ENCODE measurements at places on chromosomes 3 and 15. TPM values are rescaled to one million over a fixed set of nuclear protein-coding genes. Genes with fewer than 3 reads are reported as not detected.

BFSP2 gene
- total RNA-seq: not detected

DNA sequence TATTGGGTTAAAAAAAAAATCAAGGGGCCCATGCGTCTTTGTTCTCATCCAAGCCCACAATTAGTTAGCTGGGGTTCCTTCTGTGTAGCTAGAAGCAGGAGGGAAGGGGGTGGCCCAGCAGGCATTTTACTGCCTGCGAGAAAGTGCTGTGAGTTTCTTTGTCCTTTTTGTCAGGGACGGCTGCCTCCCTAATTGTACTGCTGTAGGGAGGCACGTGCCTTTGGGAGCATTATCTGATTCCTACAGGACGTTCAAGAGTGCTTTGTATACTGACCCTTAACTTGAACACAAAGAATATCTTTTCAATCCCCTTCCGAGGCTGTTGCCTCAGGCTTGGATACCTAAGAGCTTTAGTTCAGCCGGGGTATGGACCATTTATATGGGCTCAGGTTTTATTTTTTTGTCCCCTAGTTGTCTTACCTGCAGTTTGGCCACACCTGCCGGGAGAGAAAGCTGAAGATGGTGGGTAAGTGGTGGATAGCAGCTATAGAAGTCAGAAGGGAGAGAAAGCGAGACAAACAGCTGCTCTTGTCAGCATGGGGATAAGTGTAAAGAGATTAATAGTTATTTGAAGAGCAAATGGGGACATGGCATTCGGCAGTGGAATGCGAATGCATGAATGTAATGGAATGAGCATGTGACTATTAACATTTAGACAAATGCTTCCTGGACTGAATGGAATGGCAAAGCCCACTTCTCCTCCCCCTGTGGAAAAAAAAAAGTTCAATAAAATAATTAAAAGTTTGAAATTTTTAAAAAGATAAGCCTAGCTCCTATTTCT, 175.2 kb downstream of the TP63 start:
- DNase-seq: no peak

- no peak for DNase-seq
Measured at GRCh38 chr3:195160908-195161434, 110.0 kb downstream of the XXYLT1 start.

DNA sequence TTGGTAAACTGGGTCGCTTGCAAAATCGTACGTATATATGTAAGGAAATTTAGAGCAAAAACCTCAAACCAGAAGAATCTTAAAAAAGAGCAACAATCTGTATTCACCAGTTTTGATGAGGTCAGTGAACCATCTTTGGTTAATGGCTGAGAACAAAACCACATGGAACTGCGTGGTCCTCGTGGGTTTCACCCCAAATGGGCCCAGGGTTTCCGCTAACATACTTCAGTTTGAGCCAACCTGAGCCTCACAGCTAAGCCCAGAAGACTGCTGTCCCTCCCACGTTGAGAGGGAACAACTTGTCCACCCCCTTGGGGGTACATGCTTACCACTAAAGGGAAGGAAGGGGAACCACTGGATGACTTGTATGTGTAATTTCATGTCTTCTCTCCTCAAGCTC, 204.6 kb downstream of the CACNA2D3 start:
- DNase-seq: no peak

GRCh38 chr15:85545185-85545584, 164.8 kb downstream of the AKAP13 start:
- DNase-seq: no peak

GRCh38 chr3:177137774-177138705, 59.2 kb downstream of the TBL1XR1 start:
- no peak for DNase-seq

Measured in mesothelial cell of epicardium (in vitro differentiated cells).